ENCODE measurements at places on chromosomes 5 and 9.
A peak's percentile ranks its signal among the peaks of the same experiment; 100 is the strongest.

- DNase-seq = no peak
Measured at GRCh38 chr9:76359766-76360165, 34.5 kb downstream of the RFK start.

GRCh38 chr5:75337366-75338021, 474 bp downstream of the HMGCR start:
- no peak for DNase-seq

DNA sequence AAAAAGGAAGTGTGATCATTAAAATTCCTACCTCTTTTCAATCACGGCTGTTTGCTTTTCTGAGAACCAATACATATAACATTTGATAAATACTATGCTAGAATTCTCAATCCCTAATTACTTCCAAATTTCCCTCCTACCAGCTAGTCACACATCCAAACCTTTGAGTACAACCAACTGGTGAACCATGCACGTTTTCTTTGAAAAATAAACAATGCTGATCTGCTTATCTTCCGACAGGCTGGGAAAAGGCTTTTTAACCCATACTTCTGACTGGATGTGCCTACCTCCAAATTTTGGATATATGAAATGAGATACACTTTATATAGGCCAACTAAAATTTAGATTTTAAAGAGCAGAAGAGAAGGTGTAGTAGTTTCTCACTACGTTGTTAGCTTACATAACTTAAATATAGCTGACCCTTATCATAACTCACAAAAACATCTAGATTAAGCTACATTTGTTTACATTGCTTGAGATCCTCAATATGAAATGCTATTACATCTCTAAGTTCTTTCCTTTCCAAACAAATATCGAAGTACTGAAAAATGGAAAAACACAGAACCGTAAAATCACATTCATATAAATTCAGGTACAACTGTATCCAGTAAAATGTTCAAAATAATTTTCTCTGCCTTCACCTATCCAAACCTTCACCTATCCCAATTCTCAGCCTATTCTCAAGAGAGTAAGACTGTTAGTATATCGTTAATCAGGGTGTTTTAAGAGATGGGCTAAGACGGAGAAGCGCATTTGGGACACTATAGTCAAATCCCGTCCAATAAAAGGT, 2.1 kb downstream of the NR3C1 start:
- no peak for DNase-seq

DNA sequence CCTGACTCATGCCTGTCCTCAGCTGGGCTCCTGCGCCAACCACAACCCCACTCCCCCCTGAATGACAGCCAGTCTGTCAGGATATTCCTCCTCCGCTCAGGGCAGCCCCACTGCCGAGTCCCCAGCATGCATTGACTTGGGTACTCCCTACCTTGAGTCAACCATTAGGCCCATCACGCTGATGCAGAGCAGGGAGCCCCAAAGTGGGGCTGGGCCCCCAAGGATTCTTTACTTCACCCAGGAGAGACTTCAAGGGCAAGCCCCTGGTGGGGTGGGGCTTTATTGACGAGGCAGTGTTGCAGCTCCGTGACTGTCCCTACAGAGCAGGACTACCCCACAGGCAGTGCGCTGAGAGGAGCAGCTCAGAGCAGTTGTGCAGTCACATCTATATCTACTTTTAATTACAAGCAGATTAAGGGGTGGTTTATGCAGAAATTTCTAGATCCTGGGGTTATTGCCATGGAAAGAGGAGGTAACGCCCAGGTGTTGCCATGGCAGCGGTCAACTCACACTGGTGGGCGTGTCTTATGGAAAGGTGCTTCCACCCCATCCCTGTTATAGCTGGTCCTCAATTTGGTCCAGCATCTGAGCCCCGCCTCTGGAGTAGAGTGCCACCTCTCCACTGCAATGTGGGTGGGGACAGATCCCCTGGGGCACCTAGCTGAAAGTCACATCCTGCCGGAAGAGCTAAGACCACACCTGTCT, 32.1 kb upstream of the FCN1 start:
- no peak for DNase-seq

DNA sequence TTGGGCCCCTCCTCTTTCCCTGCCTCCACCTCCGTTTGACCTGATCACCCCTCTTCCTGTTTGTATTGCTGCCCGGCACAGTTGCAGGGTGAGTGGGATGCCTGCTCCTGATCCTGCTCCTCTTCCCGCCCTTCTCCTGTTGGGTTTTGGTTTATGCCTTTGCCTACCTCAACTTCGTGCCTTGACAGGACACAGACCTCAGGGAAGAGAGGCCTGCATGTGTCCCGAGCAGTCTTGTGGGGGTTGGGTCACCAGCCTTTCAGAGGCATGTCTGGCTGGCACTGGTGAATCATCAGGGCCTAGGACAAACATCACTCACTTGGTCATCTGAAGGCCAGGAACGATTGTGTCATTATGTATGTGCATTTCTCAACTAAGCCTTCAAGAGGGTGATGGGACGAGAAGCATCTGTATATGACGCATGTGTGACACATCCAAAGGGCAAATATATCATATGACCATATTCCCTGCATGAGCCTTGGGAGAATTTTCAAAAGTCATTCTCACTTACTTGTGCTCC, 56.9 kb downstream of the NPR3 start:
- peak; percentile 98 for DNase-seq

DNA sequence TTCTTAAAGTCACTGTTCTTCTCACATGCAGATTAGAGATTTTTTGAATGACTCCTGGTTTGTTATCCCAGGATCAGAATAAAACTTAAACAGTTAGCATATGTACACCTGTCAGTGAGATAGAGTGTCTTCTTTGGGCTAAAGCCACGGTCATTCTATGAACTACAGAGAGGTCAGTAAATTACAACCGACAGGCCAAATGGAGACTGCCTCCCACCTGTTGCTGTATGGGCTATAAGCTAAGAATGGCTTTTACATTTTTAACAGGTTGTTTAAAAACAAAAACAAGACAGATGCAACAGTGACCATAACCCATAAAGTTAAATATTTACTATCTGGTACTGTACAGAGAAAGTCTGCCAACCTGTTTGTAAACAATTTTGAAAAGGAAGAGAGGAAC, 125.7 kb downstream of the ELAVL2 start:
- DNase-seq = no peak

- DNase-seq = no peak
Measured at GRCh38 chr9:114246558-114246957, 76.3 kb upstream of the ORM1 start.

DNA sequence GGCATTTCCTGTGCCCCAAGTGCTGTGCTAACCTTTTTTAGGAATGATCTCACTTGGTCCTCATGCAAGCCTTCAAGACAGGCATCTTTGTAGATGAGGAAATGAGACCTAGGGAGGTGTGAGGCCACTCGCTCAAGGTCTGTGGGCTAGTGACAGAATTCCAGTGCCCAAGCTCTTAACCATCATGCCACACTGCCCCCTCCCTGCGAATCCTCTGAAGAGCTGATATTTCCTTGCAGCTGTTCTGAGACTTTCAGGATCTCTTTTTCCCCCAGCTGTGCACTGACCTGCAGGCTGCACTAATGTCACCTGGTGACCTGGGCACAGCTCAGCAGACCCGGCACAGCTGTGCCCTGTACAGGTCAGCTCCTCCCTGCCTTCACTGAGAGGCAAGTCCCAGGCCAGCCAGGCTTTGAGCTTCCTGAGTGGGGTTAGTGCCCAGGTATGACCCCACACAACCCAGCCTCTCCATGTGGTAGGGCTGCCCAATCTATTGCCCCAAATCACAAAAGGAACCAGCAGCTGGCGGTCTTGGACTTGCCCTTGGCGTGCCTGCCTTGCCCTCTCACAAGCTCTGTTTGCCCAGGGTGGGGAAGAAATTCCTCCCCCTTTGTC, 32.7 kb downstream of the MORN5 start:
- DNase-seq = no peak

- DNase-seq = no peak
Measured at GRCh38 chr5:15791274-15791673, 291.3 kb downstream of the FBXL7 start.

GRCh38 chr5:177454397-177455035, 7.9 kb downstream of the PRR7 start:
- peak; percentile 74 for DNase-seq

GRCh38 chr9:34386656-34387055, 10.0 kb upstream of the MYORG start:
- no peak for DNase-seq

- DNase-seq = no peak
Measured at GRCh38 chr5:85843535-85843934, 774.2 kb upstream of the COX7C start.

DNA sequence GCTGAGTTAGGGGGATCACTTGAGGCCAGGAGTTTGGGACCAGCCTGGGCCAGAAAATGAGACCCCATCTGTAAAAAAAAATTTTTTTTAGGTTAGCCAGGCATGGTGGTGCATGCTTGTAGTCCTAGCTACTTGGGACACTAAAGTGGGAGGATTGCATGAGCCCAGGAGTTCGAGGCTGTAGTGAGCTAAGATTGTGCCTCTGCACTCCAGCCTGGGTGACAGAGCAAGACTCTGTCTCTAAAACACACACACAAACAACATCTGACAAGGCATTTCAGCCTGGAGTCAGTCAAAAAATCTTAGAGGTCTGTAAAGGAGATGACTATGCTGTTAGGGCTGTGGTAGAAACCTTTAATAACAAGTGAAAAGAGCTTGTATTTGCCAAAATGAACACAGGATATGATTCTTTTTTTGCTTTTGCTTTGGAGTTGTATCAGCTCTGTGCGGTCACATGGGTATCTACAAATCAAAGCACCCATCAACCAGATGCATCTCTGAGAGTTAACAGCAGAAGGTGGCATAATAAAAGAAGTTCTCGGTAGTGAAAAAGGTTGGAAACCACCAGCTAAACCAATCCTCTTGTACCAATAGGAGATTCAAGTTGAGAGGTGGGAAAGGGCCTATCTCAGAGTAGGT, 3.6 kb upstream of the PSMD5 start:
- DNase-seq = no peak

- DNase-seq = no peak
Measured at GRCh38 chr5:77924081-77924480, 147.9 kb upstream of the TBCA start.

DNA sequence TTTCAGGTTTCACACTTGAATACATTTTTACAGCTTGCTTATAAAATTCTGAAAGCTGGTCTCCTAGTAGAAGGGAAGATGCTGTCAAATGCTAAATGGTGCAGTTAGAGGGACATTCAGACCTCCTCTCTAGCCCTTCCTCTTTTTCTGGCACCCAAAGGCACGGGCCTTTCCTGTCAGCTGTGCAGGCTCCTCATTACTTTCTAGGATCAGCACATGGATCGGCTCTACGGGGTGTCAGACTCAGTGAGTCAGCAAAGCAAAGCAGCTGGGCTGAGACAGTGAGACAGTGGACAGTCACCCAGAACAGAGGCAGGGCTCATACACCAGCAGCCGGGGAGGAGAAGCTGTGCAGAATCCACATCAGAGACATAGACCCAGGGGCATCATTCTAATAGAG, 80.0 kb upstream of the TNC start:
- no peak for DNase-seq

DNA sequence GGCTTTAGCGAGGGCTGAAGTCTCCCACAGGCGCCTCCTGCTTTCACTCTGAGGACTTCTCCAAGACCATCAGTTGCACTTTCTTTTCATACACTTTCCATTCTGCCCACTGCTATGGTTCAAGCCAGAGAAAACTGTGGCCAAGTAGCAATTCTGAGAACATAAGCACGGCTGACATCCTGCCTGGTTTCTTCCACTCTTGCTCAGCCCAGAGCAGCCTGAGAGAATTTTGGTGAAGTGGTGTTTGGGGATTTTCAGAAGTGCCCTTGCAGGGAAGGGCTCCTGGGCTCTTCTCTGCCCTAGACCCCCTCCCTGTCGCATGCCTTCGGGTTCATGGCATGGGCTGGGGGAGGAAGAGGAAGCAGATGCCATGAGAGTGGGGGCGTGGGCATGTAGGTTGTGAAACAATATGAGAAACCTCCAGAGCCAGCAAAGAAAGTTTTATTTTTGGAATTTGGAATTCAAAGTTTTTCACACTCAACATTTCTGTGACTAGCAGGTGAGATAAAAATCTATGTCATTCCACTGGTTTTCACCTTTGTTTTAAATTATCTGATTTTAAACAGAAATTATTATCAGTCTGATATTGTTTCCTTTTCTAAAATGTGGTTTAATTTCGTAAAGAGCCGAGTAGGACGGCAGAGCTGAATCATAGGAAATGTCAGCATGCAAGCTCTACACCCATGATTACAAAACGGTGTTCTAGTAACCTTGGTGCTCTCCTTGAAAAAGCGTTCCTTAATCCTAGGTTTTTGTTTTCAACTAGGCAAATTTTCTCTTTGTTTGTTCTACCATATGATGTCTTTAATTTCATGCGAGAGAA, 27.8 kb upstream of the TNFSF8 start:
- DNase-seq = no peak

DNA sequence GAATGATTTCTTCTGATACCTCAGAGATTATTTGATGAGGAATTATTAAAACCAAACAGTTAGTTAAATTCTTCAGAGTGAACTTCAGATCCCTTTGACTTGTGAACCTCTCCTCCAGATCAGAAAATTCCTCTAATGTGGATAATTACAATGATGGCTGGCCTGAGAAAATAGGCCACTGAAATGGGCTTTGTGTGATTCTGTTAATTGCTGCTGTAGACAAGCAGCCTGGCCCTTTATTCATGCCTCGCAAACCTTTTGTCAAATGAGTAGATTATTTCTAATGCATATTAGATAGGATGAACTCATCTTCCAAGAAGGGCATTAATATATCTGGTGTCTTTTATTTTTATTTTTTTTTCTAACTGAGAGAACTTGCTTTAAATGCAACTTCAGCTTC, 855.2 kb downstream of the TLE4 start:
- no peak for DNase-seq

DNA sequence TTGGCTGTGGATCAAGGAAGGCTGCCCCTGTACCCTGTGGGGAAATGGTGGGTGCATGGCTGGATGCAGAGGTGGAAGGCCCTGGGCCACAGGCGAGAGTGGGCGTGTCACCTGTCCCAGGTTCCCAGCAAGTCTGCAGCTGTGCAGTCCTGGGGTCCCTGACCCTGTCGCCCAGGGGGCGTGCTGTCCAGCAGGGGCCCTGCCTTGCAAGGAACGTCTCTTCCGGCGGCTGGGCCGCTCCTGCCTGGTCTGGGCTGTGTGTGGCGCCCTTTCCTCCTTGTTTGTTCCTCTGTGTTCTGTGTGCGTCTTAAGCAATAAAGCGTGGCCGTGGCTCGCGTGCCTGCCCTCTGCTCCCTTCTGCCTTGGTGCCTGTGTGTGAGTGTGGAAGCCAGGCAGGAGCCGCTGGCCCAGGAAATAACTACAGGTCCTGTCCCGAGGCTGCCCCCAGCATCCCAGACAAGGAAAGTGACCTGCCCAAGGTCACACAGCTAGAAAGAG, 8.4 kb downstream of the SLC2A6 start:
- DNase-seq = no peak

GRCh38 chr5:161311965-161312364, 234.6 kb downstream of the GABRB2 start:
- no peak for DNase-seq

- peak; percentile 21 for DNase-seq
Measured at GRCh38 chr5:68911840-68912690, 181.7 kb upstream of the SLC30A5 start.
